ENCODE measurements at places on chromosomes 6 and 20. TPM values are rescaled to one million over a fixed set of nuclear protein-coding genes. Genes with fewer than 3 reads are reported as not detected.

Gene RAB32
- total RNA-seq = 0.24 TPM

Gene SLC22A16
- total RNA-seq = not detected

Gene IRF4
- 705 TPM for total RNA-seq

- DNase-seq = no peak
- peaks cover 26% of the 10 kb centered on the region for H3K27me3 ChIP-seq
- H3K27ac ChIP-seq = no peak overlapping the region
- peaks cover 9% of the 10 kb centered on the region for H3K4me1 ChIP-seq
Observed at GRCh38 chr6:25829375-25829774, 2.5 kb downstream of the SLC17A1 start.

DNA sequence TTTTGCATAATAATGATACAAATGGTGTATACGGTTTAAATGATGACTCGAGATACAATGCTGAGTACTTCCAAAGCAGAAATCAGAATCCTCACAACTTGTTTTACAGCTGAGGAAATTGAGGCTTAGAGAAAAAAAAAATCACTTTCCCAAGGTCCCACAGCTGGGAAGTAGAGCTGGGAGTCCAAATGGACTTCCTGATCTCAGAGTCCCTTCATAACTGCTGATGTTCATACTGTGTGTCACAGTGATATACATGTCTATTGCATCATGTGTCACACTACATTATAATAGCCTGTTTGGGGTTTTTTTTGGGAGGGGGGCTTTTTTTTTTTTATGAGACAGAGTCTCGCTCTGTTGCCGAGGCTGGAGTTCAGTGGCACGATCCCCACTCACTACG is 8.5 kb downstream of the HM13 start:
- peaks cover 45% of the 10 kb centered on the region for H3K4me1 ChIP-seq
- no peak overlapping the region for H3K27ac ChIP-seq
- no peak overlapping the region for H3K4me3 ChIP-seq
- no peaks in the 10 kb centered on the region for H3K27me3 ChIP-seq

DNA sequence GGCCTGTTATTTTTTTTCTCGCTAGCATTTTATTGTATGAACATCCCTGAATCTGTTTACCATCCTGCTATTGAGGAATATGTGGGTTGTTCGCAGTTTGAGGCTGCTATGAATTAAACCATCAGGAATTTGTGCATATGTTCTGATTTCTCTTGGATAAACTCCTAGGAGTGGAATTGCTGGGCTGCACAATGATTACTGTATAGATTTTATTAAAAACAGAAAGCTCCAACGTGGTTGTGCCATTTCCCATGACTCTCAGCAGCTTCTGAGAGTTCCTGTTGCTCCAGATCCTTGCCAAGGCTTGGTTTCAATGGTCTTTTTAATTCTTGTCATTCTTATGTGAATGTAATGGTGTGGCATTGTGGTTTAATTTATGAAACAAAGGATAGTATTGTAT is 75.1 kb downstream of the EDN3 start:
- no peak overlapping the region for H3K27ac ChIP-seq
- DNase-seq = no peak
- no peaks in the 10 kb centered on the region for H3K36me3 ChIP-seq
- no peak overlapping the region for H3K4me3 ChIP-seq

- no peaks in the 10 kb centered on the region for H3K27me3 ChIP-seq
- H3K36me3 ChIP-seq = no peaks in the 10 kb centered on the region
- no peak for DNase-seq
- no peak overlapping the region for H3K4me3 ChIP-seq
Observed at GRCh38 chr6:37204014-37204751, 34.2 kb downstream of the PIM1 start.

GRCh38 chr6:80457439-80457933 is 351.0 kb downstream of the BCKDHB start:
- no peak overlapping the region for H3K27ac ChIP-seq
- no peaks in the 10 kb centered on the region for H3K27me3 ChIP-seq
- no peaks in the 10 kb centered on the region for H3K36me3 ChIP-seq
- no peak overlapping the region for H3K4me3 ChIP-seq
